ENCODE measurements at places on chromosomes 11 and 22.
A peak's percentile ranks its signal among the peaks of the same experiment; 100 is the strongest.

- H3K36me3 ChIP-seq, result no peaks in the 10 kb centered on the region
- H3K4me3 ChIP-seq, result no peak overlapping the region
- no peaks in the 10 kb centered on the region for H3K4me1 ChIP-seq
- no peak for DNase-seq
- H3K27ac ChIP-seq, result no peak overlapping the region
Measured at GRCh38 chr11:64445651-64446050, 86.7 kb downstream of the RPS6KA4 start.

- no peaks in the 10 kb centered on the region for H3K27me3 ChIP-seq
- no peak overlapping the region for H3K4me3 ChIP-seq
- no peaks in the 10 kb centered on the region for H3K4me1 ChIP-seq
Measured at GRCh38 chr22:49247194-49247924, 580.3 kb downstream of the BRD1 start.

- H3K36me3 ChIP-seq, result no peaks in the 10 kb centered on the region
- DNase-seq, result peak; percentile 15
- peak overlapping the region; percentile 74 for H3K27ac ChIP-seq
- H3K4me3 ChIP-seq, result no peak overlapping the region
- peaks cover 10% of the 10 kb centered on the region for H3K4me1 ChIP-seq
Measured at GRCh38 chr22:19419464-19420178, 11.9 kb downstream of the HIRA start.

GRCh38 chr11:76410851-76411357 lies 29.8 kb downstream of the GVQW3 start:
- H3K4me3 ChIP-seq, result no peak overlapping the region
- H3K4me1 ChIP-seq, result peaks cover 3% of the 10 kb centered on the region
- H3K36me3 ChIP-seq, result no peaks in the 10 kb centered on the region
- H3K27me3 ChIP-seq, result no peaks in the 10 kb centered on the region

GRCh38 chr22:41827671-41828070 lies 5.2 kb upstream of the SREBF2 start:
- H3K27ac ChIP-seq, result peak overlapping the region; percentile 80
- H3K4me3 ChIP-seq, result no peak overlapping the region
- peaks cover 3% of the 10 kb centered on the region for H3K36me3 ChIP-seq
- H3K27me3 ChIP-seq, result no peaks in the 10 kb centered on the region

DNA sequence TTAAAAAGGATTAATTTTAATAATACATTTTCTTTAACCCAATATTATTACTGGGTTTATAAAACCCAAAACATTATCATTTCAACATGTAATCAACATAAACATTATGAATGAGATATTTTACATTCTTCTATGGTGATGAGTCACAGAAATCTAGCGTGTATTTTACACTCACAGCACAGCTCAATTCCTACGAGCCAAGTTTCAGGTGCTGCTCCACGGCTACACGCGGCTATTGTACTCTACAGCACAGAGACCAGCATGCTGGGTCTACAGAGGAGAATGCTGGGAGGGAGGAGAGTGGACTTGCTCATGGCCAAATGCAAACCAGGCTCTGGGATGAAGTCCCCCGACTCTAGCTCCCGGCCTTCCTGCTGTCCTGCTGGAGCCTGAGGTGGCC lies 72.0 kb upstream of the LMO1 start:
- DNase-seq, result no peak
- no peak overlapping the region for H3K4me3 ChIP-seq
- H3K36me3 ChIP-seq, result no peaks in the 10 kb centered on the region

DNA sequence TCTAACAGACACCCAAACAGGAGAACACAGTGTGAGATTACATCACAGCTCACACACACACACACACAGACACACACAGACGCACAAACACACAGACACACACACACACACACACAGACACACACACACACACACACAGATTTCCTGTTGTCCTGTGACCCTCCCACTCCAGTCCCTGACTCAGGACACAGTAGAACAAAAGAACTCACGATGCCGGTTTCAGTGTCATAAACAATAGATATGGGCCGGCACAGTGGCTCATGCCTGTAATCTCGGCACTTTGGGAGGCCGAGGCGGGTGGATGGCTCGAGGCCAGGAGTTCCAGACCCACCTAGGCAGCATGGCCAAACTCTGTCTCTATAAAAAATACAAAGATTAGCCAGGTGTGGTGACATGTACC lies 13.8 kb upstream of the KAT5 start:
- H3K4me3 ChIP-seq, result no peak overlapping the region
- H3K27ac ChIP-seq, result no peak overlapping the region
- H3K4me1 ChIP-seq, result no peaks in the 10 kb centered on the region
- DNase-seq, result no peak
- H3K27me3 ChIP-seq, result peaks cover 4% of the 10 kb centered on the region
- no peaks in the 10 kb centered on the region for H3K36me3 ChIP-seq

GRCh38 chr11:64890522-64890939 lies 12.1 kb upstream of the EHD1 start:
- H3K36me3 ChIP-seq, result no peaks in the 10 kb centered on the region
- H3K4me3 ChIP-seq, result no peak overlapping the region
- H3K27ac ChIP-seq, result no peak overlapping the region
- H3K4me1 ChIP-seq, result peaks cover 24% of the 10 kb centered on the region
- DNase-seq, result no peak

- H3K36me3 ChIP-seq, result no peaks in the 10 kb centered on the region
- no peaks in the 10 kb centered on the region for H3K4me1 ChIP-seq
- no peaks in the 10 kb centered on the region for H3K27me3 ChIP-seq
- no peak overlapping the region for H3K27ac ChIP-seq
Measured at GRCh38 chr11:15016200-15016599, 44.0 kb upstream of the CALCA start.

- H3K36me3 ChIP-seq, result no peaks in the 10 kb centered on the region
- H3K27ac ChIP-seq, result no peak overlapping the region
- H3K4me3 ChIP-seq, result no peak overlapping the region
- no peaks in the 10 kb centered on the region for H3K4me1 ChIP-seq
- H3K27me3 ChIP-seq, result no peaks in the 10 kb centered on the region
- no peak for DNase-seq
Measured at GRCh38 chr11:66906061-66906733, 49.3 kb downstream of the LRFN4 start.

DNA sequence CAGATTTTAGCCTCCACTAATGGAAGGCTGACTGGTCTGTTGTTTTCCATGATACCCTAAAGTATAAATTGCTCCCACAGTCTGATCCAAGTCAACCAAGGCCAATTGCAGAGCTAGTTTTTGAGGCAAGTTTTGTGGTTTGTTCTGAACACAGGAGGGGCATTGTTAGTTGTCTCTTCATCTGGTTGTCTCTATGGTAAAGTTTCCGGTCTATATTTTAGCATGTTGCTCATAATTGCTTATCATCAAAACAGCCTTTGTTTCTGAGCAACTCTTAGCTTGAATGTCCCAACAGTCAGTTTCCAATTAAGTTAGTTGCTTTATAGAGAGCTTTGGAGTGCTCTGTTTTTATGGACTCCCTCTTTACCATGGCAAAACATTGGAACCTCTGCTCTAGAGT lies 217.6 kb upstream of the CARD18 start:
- H3K36me3 ChIP-seq, result no peaks in the 10 kb centered on the region
- no peaks in the 10 kb centered on the region for H3K27me3 ChIP-seq
- H3K4me1 ChIP-seq, result no peaks in the 10 kb centered on the region
- H3K4me3 ChIP-seq, result no peak overlapping the region
- H3K27ac ChIP-seq, result no peak overlapping the region

GRCh38 chr11:13923716-13924650 lies 38.5 kb upstream of the SPON1 start:
- H3K27me3 ChIP-seq, result no peaks in the 10 kb centered on the region
- no peaks in the 10 kb centered on the region for H3K36me3 ChIP-seq
- H3K27ac ChIP-seq, result no peak overlapping the region
- no peak for DNase-seq
- peaks cover 1% of the 10 kb centered on the region for H3K4me1 ChIP-seq

DNA sequence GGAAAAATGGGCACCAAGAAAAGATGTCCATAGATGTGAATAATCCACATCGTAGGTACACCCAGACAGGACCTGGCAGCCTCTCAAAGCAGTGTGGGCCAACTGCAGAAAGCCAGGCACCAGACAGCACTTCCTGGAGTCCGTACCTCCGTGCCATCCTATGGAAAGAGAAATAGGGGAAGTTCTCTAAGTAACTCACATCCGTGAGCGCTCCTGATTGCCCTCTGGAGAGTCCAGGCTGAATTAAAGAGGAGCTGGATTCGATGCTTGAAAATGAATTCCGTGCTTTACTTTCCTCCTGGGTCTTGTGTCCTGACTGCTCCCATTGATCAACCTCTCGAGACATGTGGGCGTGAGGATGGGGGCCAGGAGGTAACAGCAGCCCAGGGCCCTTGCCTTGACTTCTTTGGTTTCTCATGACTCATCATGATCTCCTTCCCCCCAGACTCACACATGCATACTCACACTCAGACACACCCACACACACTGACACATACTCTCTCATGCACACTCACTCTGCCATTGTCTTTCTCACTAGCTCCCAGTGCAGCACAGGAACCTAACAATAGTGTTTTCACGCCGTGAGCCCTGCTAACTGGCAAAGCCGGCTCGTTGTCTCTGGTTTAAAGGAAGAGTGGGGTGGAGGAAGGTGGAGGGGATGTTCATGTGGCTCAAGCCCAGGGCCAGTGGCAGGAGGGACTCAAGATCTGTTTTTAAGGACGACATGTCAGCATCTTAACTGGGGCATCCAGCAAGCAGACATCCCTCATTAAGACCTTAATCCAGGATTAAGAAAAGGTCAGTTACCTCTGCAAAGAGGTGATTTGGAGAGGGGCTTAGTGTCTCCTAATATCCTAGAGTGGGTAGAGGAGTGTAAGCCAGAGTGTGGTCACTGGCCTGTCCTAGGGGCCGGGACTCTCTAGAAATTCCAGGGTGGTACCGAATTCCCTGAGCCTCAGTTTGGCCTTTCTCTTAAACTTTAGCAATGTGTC lies 104.2 kb downstream of the SCN3B start:
- H3K36me3 ChIP-seq, result no peaks in the 10 kb centered on the region
- no peak overlapping the region for H3K4me3 ChIP-seq
- no peaks in the 10 kb centered on the region for H3K27me3 ChIP-seq
- DNase-seq, result no peak

DNA sequence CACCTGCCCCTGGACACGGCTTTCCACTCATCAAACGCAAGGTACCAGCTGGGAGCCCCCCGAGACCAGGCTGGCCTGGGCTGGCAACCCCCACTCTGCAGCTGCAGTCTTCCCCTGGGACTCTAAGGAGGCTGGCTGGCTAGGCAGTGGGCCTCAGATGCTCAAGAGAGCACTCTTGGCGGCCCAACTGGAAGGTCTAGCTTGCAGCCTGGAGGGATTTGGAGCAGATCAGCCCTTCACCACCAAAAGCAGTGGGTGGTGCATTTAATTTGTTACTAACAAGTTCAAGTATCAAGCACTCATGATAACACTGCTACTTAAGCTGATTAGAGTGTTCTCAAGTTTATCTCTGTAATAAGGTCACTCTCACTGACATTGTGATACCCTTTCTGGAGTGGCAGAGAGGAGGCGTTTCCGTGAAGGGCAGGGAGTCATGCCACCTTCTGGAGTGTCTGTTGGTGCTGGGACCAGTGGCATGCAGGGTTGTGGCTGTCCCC lies 21.5 kb downstream of the C22orf23 start:
- H3K27me3 ChIP-seq, result no peaks in the 10 kb centered on the region
- H3K36me3 ChIP-seq, result peaks cover 5% of the 10 kb centered on the region
- H3K27ac ChIP-seq, result no peak overlapping the region
- DNase-seq, result no peak

DNA sequence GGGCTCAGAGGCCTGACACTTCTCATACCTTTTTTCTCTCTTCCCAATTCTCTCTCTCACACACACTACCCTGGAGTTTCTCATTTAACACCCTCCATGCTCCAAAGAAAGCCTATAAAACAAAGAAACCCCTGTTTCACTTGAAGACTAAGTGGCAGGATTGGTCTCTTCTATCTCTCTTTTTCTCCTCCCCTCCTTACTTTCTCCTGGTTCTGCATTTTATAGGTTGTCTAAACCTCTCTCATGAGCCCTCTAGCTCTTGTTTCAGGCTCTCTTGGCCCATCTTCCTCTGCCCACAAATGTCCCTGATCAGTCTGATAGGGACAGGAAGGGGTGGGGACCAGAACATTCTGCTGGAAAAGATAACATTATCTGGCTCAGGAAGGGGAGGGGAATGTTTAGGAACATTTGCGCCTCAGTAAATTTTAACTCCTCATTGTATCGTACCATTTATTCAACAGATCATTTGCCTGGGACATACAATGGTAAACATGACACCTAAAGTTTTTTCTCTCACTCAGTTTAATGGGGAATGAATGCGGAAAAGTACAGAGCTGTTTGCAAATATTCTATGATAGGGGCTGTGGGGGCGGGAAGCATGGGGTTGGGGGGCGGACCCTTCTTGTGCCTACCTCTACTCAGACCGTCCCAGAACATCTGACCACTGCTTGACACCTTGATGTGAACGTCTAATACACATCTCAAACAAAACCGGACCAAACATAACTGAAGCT lies 10.8 kb downstream of the CRYBA4 start:
- no peaks in the 10 kb centered on the region for H3K4me1 ChIP-seq
- no peak overlapping the region for H3K4me3 ChIP-seq
- H3K36me3 ChIP-seq, result no peaks in the 10 kb centered on the region

DNA sequence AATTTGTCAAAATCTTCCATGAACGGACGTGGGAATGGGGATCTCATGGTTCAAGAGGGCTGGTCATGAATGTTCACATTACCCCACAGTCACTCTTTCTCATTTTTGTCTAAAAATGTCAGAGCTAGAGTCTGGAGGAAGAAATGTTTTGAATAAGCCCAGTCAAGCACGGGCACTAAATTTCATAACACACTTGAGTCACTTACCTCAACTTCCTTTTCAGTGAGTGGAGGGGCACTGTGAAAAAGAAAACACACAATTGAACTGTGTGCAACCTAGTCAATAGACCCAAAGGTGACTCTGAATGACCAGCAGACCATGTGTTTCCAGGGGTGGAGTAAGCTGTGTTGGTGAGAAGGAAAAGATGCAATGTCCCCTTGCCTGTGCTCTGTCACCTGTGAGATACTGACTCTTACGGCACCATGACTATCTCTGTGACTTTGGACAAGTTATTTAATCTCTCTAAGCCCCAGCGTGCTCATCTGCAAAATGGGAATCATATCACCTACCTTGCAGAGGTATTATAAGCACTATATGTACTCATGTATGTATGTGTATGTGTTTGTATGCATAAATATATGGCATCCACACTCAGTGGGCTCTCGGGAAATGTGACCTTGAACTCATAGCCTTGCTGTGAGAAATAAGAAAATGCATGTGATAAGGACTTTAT lies 38.2 kb upstream of the LYVE1 start:
- H3K4me1 ChIP-seq, result peaks cover 3% of the 10 kb centered on the region
- no peak for DNase-seq
- no peaks in the 10 kb centered on the region for H3K36me3 ChIP-seq
- no peak overlapping the region for H3K4me3 ChIP-seq

DNA sequence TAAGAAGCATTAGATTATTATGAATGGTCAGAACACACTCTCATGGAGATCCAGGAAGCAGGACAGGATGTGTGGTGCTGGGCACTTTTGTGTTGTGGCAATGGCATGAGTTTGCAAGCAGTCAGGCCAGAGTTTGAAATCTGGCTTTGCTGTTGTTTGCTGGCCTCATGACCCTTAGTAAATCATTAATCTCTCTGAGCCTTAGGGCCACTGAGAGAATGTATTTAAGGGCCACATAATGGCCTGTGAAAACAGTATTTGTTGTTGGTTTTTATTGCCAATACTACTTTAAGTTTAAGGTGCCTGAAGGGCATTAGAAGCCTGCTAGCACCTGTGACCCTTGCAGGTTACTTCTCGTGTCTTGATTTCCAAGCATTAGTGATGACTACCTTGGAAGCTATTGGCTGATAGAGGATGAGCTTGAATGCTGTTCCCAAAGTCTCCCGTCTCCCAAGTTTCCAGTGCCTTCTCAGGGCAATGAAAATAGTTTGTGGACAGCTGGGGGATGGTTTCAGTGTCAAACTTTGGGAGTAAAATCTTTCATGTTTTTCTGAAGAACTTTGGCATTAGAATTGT lies 24.6 kb downstream of the STIM1 start:
- peaks cover 34% of the 10 kb centered on the region for H3K27me3 ChIP-seq
- no peaks in the 10 kb centered on the region for H3K36me3 ChIP-seq
- no peak for DNase-seq
- no peak overlapping the region for H3K27ac ChIP-seq
- H3K4me3 ChIP-seq, result no peak overlapping the region

Data from cardiac muscle cell (in vitro differentiated cells and primary cell).